Kidney (tissue), 22 donors: ENCODE measurements at places on chromosomes 3 and 15. TPM values are rescaled to one million over a fixed set of nuclear protein-coding genes. Genes with fewer than 3 reads are reported as not detected.

DNA sequence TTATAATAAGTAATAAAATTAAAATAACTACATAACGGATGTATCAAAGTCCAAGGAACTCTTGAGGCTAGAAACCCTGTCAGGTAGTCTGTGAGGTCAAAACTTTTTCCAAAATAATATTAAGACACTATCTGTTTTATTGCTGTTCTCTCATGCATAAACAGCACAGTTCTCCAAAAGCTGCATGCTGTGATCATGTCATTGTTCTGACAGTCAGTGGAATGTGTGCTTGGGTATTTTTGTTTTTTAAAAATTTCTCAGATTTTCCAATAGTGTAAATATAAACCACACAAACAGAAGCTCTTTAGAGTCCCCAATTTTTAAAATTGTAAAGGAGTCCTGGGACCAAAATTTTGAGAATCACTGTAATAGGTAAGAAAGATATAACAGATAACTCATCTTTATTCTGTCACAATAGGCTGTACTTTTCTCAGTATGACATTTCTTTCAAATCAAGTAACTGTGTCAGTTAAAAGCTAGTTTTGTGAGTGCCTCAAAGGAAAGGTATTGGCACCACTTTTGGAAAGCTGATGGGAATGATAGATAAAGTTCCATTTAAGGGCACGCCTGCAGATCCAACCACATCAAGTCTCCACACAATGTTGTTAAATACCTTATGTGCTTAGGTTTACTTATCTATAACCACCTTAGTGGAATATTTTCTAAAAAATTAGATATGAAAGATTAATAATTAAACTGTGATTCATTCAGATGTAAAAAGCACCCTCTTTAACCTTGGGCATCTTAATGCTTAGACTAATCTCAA lies 49.3 kb downstream of the CEP152 start:
- H3K27ac ChIP-seq = no peak overlapping the region
- peaks cover 4% of the 10 kb centered on the region for H3K36me3 ChIP-seq
- H3K4me1 ChIP-seq = no peaks in the 10 kb centered on the region
- no peaks in the 10 kb centered on the region for H3K27me3 ChIP-seq
- DNase-seq = no peak

DNA sequence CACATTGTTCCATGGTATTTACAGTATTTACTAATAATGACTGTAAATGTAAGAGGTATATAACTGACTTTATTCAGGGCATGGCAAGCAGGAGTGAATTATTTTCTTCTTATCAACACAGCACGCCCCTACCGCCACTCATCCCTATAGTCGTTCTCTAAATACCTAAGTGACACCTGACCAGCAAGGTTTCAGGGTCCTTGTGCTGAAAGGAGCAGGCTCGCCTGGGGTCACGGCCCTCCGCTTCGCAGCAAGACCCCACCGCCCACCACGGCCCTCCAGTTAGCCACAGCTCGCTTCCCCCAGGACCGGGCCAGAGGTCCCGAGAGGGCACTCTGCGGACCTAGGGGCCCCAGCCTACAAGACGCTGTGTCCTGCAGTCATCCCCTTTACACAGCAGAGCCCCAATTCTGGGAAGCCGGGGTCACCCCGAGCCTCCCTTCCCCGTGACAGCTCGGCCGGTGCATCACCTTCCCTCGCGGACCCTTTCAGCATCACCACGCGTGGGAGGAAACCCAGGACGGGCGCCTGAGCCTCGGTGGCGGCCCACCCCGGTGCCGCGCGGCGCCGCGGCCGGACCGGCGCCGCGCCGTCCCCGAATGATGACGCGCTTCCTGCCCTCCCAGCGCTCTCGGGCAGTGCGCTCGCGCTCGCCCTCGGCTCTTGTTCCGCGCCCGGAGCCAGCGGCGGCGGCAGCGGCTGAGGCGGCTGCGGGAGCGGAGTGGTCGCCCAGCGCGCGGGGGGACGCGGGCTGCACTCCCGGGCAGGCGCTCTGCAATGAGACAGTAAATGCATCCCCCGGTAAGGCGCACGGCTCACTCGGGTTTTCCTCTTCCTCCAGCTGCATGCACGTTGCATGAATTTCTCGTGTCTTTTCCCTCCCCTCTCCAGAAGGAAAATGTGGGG lies 225.1 kb upstream of the C2CD4B start:
- peak; percentile 91 for DNase-seq
- H3K27me3 ChIP-seq = no peaks in the 10 kb centered on the region
- peak within 1 kb of the TSS; percentile 29 for H3K27ac ChIP-seq
- peaks cover 7% of the 10 kb centered on the region for H3K4me1 ChIP-seq
- peak within 1 kb of the TSS; percentile 94 for H3K4me3 ChIP-seq
- no peaks in the 10 kb centered on the region for H3K36me3 ChIP-seq

GRCh38 chr3:64354956-64355355 lies 129.7 kb upstream of the PRICKLE2 start:
- DNase-seq = no peak
- no peaks in the 10 kb centered on the region for H3K27me3 ChIP-seq
- no peak overlapping the region for H3K27ac ChIP-seq
- H3K36me3 ChIP-seq = no peaks in the 10 kb centered on the region
- no peak overlapping the region for H3K4me3 ChIP-seq

GRCh38 chr3:124669470-124669869 lies 60.8 kb upstream of the UMPS start:
- no peak overlapping the region for H3K4me3 ChIP-seq
- H3K4me1 ChIP-seq = no peaks in the 10 kb centered on the region
- no peak for DNase-seq
- H3K36me3 ChIP-seq = no peaks in the 10 kb centered on the region
- H3K27me3 ChIP-seq = no peaks in the 10 kb centered on the region

DNA sequence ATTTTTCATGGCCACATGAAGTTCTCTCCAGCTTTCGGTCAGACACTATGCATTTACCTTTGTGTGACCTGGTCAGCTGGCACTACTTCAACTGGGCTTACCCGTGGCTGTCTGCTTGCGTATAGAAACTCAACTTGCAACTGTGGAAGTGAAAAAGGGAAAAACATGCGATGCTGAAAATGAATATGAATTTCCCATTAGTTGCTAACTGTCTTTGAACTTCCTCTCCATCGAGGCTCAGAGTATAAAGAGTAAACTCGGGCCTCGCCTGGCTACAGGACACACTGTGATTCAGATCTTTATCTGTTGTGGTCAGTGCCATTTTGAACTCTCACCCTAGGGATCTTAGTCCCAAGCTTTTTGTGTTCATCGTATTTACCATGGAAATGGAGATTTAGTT lies 26.8 kb downstream of the NFKBIZ start:
- no peak overlapping the region for H3K4me3 ChIP-seq
- DNase-seq = no peak
- no peaks in the 10 kb centered on the region for H3K27me3 ChIP-seq
- H3K27ac ChIP-seq = no peak overlapping the region
- H3K4me1 ChIP-seq = no peaks in the 10 kb centered on the region

DNA sequence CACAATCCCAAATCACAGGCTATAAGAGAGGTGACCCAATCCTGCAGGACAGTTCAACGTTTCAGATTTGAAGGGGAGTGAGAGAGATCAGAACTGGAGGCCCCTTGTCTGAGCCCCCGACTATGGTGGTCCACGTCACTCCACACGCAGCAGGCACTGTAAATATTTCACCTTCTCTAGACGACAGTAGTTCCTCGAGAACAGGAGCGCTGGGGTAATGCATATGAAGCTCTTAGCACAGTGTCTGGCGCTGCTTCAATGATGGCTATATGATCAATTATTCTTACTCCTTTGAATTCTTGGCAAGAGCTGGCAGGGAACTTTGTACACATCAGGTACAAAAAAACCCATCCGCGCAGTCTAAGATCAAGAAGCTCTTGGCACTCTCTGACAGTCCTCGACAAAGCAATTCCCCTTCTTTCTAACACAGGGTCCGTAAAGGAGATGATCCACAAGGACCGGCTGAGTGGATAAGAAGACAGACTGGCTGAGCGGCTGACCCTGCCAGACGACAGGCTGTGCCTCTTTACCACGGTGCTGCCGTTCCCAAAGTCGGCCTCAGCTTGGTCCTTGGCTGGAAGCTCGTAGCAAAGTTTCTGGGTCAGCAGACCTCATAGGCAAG lies 522 bp upstream of the NRROS start:
- no peak overlapping the region for H3K27ac ChIP-seq
- H3K4me1 ChIP-seq = no peaks in the 10 kb centered on the region
- no peak for DNase-seq
- H3K4me3 ChIP-seq = peak overlapping the region; percentile 56

- DNase-seq = no peak
- no peaks in the 10 kb centered on the region for H3K27me3 ChIP-seq
- H3K27ac ChIP-seq = no peak overlapping the region
- H3K4me3 ChIP-seq = no peak overlapping the region
- H3K4me1 ChIP-seq = no peaks in the 10 kb centered on the region
- peaks cover 8% of the 10 kb centered on the region for H3K36me3 ChIP-seq
Observed at GRCh38 chr15:44468709-44469385, 41.4 kb downstream of the CTDSPL2 start.

- no peak overlapping the region for H3K27ac ChIP-seq
- no peak overlapping the region for H3K4me3 ChIP-seq
- no peaks in the 10 kb centered on the region for H3K4me1 ChIP-seq
Observed at GRCh38 chr3:53753518-53754183, 92.6 kb downstream of the CHDH start.

DNA sequence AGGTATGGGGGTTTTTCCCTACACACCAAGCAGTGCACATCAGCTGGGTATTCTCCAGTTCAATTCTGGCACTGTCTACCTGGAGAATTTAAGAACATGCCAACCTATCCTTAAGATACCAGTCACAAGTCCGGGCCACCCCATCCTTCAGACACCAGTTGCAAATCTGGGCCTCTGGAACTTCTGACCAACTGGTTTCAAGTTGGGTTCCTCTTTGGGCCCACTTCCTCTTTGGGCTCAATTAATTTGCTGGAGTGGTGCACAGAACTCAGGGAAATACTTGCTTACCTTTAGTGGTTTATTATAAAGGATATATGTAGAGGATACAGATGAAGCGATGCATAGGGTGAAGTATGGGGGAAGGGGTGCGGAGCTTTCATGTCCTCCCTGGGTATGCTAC lies 25.3 kb downstream of the GLCE start:
- no peaks in the 10 kb centered on the region for H3K4me1 ChIP-seq
- no peak overlapping the region for H3K27ac ChIP-seq
- no peak for DNase-seq
- H3K27me3 ChIP-seq = no peaks in the 10 kb centered on the region

GRCh38 chr3:193791041-193792032 lies 198.3 kb downstream of the OPA1 start:
- peaks cover 3% of the 10 kb centered on the region for H3K4me1 ChIP-seq
- H3K27me3 ChIP-seq = no peaks in the 10 kb centered on the region
- H3K36me3 ChIP-seq = no peaks in the 10 kb centered on the region
- peak overlapping the region; percentile 26 for H3K27ac ChIP-seq
- peak; percentile 77 for DNase-seq
- no peak overlapping the region for H3K4me3 ChIP-seq

GRCh38 chr3:28386049-28386448 lies 37.4 kb upstream of the AZI2 start:
- H3K36me3 ChIP-seq = no peaks in the 10 kb centered on the region
- DNase-seq = no peak
- no peak overlapping the region for H3K27ac ChIP-seq
- H3K4me3 ChIP-seq = no peak overlapping the region
- H3K27me3 ChIP-seq = no peaks in the 10 kb centered on the region

GRCh38 chr15:40739047-40739446 lies 16.0 kb downstream of the RMDN3 start:
- H3K27ac ChIP-seq = no peak overlapping the region
- no peak overlapping the region for H3K4me3 ChIP-seq
- DNase-seq = no peak
- H3K27me3 ChIP-seq = no peaks in the 10 kb centered on the region
- H3K36me3 ChIP-seq = peaks cover 41% of the 10 kb centered on the region

DNA sequence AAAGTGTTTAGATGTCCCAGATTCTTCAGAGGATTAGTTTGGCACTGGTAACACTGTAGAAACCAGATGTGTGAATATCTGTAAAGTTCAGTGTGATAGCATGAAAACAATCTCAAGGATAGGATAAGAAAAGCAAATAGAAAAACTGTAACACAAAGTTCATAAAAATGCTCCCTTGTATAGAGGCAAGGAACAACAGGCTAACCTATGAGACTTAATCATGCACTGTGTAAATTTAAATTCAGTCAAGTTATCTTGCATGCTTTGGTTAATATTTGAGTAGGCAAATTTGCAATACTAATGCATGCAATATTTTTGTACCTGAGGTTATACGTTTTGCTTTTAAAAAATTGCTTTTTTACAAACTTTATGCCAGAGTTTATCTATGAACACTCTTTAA lies 144.4 kb downstream of the USP13 start:
- H3K27ac ChIP-seq = no peak overlapping the region
- DNase-seq = no peak
- no peaks in the 10 kb centered on the region for H3K4me1 ChIP-seq
- no peaks in the 10 kb centered on the region for H3K27me3 ChIP-seq

DNA sequence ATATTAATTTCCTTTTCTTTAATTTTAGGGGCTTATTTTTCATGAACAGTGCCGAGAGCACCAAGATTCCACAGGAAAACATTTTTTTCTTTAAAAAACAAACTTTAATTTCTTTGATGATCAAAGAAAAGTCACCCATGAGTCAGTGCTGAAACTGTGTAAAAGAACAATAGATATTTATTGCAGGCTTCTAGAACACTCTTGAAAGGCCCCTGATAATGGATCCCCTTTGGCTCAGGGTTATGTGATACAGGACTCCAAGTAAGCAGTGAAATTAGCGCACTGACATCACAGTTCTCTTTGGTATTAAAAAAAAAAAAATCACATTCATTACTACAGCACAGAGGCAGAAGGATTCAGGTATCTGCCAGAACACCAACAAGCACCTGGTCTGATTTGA lies 66.1 kb upstream of the MYZAP start:
- H3K36me3 ChIP-seq = no peaks in the 10 kb centered on the region
- DNase-seq = no peak

- no peak overlapping the region for H3K4me3 ChIP-seq
- no peaks in the 10 kb centered on the region for H3K36me3 ChIP-seq
- no peaks in the 10 kb centered on the region for H3K27me3 ChIP-seq
Observed at GRCh38 chr3:111194048-111194447, 122.4 kb downstream of the NECTIN3 start.

- no peaks in the 10 kb centered on the region for H3K4me1 ChIP-seq
- no peaks in the 10 kb centered on the region for H3K27me3 ChIP-seq
- no peak overlapping the region for H3K4me3 ChIP-seq
- H3K27ac ChIP-seq = no peak overlapping the region
- DNase-seq = no peak
Observed at GRCh38 chr3:55725681-55726500, 238.8 kb upstream of the WNT5A start.

DNA sequence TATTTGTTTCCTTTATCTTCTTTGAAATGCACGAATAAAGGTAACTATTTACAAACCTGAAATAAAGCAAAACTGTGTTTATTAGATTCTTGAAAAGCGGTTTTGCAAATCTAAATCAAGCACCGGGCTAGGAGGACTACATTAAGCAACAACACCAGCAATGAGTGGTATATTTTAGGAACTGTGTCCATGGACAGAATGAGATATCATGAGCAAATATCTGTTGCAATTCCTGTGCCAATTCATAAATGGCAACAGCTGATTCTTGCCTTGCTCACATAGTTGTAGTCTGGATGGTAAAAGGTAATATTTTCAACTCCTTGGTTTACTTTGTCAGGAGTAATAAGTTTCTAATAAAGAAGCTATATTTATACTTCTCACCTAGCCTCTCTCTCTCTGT lies 403.3 kb downstream of the LPP start:
- H3K27ac ChIP-seq = no peak overlapping the region
- no peak overlapping the region for H3K4me3 ChIP-seq
- no peaks in the 10 kb centered on the region for H3K27me3 ChIP-seq
- DNase-seq = no peak
- no peaks in the 10 kb centered on the region for H3K36me3 ChIP-seq

Gene ACTRT3
- 2.9 TPM for total RNA-seq

Gene FANCD2
- 4.8 TPM for total RNA-seq

Gene WDR49
- total RNA-seq = 1.0 TPM

Gene BTD
- total RNA-seq = 22.7 TPM

Gene GOLGA6L6
- total RNA-seq = not detected

Gene GOLGA6L10
- total RNA-seq = 2.5 TPM

Gene ENTPD3
- 1.1 TPM for total RNA-seq

Gene BNC1
- total RNA-seq = 0.38 TPM

Gene CNOT10
- 34.0 TPM for total RNA-seq

Gene CRYGS
- total RNA-seq = 2.9 TPM
